Activated CD4-positive, alpha-beta T cell treated with anti-CD3 and anti-CD28 coated beads, Interleukin-2, amount 50 U/mL, for 24 hours (primary cell): ENCODE measurements at places on chromosomes 5 and 9.
A peak's percentile ranks its signal among the peaks of the same experiment; 100 is the strongest.

DNA sequence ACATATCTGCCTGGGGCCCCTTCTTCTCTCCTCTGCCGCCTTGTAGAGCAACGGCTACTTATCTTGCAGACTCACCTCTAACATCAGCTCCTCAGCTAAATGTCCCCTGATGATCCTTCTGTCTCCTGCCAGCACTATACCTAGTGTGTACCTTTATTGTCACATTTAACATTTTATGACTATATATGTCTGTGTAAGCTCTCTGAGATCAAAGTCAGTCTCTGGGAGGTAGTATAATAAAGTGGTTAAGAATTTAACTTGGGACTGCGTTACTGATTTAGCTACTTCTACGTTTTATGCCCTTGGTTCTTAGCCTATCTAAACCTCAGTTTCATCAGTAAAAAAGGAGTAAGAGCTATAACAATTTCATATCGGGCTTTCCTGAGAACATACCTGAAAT, 2.2 kb downstream of the TMED7 start:
- DNase-seq: no peak

- no peak for DNase-seq
Observed at GRCh38 chr5:150270541-150271295, 18.9 kb downstream of the CAMK2A start.

DNA sequence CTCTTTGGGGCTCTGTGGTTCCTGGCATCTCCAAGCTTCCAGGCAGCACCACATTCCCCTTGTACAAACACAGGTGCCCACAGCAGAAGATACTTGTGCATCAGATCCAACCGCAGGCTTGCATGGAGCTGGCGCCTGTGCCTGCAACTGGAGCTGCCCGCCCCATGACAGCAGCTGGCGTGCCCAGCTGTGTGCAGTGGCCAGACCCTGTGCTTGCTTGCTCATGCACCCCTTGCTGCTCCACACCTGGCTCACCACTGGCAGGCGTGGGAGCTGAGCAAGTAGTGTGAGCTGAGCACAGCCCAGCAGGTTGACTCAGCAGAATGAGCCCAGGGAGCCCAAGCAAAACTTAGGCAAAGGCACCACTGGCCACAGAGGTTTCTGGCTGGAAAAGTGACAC, 84.4 kb upstream of the STARD4 start:
- DNase-seq: no peak

GRCh38 chr5:178671602-178672144, 44.8 kb upstream of the CLK4 start:
- no peak for DNase-seq

GRCh38 chr5:172630482-172630881, 10.6 kb upstream of the NEURL1B start:
- DNase-seq: no peak

GRCh38 chr5:81763294-81763928, 12.5 kb upstream of the SSBP2 start:
- no peak for DNase-seq

DNA sequence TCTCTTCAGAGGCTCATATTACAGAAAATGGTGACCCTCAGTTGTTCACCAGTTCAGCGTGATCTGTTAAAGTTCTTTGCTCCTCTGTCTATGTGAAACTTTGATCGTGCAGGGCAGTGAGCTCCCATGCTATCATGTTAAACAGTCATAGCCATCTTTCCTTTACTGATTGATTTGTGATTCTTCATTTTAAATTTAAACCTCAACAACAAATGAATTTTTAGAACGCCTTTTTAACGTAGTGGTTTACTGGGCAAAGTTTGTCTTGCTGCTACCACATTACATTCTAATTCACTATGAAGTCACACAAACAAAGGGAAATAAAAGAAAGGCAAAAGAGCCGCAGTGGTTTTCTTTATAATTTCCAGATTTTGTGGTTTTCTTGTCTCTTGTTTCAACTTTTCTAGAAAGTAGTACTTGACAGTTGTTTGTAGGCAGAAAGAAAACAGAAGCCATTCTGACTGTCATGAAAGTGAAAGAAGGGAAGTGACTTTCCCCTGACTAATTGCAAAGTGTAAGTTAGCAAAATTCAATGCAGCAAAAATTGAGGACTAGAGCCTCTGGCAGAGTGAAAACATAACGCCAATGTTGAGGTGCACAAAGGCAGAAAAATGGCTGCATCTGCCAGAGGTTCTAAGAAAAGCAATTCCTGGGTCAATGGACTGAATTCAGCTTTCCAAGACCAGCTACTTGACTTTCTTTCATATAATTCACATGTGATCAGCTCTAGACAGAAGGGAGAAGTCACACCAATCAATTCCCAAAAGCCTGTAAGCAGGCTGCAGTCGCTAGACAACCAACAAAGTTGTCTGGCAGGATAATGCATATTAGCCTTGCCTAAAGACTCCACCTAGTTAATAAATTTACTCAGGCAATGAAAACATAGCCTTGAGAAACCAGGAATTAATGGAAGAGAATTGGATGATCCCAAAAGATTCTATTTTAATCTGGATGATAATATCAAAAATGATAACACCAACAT, 7.1 kb upstream of the IFNA6 start:
- peak; percentile 21 for DNase-seq

GRCh38 chr9:107600060-107600573, 110.5 kb upstream of the KLF4 start:
- DNase-seq: no peak

- DNase-seq: no peak
Observed at GRCh38 chr5:149893403-149893931, 51.1 kb downstream of the PDE6A start.

DNA sequence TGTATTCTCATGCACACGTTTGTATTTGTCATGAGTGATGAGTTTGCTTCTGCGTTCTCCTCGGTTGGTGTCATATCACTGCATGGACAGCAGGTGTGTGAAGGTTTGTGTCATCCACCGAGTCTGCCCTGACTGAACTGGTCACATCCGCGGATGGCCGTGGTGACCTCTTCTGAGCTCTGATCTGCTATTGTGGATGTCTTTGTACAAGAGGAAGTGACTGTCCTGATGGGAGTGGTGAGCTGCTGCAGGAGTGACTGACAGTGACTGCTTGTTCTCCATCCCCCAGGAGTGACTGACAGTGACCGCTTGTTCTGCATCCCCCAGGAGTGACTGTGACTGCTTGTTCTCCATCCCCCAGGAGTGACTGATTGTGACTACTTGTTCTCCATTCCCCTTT, 69.9 kb downstream of the EHMT1 start:
- no peak for DNase-seq

DNA sequence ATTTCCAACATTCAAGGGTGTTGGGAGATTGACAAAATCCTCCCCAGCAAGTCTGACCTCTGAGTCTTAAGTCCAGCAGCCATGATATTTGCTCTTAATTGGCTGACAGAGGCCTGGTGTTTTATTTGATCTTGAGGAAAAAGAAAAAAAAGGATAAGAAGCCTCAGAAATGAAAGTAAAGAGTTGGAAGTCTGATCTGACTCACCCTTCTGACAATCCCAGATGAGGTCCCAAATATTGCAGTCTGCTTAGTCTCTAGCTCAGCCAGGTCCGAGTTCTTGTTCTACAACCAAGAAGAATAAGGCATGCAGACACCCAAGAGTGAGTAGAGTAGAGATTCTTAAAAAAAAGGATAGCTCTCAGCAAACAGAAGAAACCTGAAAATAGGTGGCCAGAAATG, 632.5 kb upstream of the ST8SIA4 start:
- no peak for DNase-seq

DNA sequence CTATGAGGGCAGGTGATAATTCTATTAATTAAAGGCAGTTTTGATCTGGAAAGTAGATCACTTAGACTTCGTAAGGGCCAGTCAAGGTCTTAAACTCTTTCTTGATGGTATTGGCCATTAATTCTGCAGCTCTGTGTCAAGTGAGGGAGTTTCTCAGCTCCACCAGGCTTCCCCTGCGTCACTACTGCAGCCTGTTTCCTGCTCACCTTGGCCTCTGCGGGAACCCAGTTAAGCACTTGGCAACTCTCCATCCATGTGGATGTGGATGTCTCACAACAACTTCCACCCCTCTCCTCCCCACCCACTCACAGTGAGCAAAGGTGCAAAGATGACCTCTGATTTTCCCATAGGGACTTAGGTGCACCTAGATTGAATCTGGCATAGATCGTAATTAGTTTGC, 191.6 kb downstream of the PLK2 start:
- no peak for DNase-seq

- DNase-seq: no peak
Observed at GRCh38 chr5:132473019-132473531, 17.5 kb downstream of the IRF1 start.

DNA sequence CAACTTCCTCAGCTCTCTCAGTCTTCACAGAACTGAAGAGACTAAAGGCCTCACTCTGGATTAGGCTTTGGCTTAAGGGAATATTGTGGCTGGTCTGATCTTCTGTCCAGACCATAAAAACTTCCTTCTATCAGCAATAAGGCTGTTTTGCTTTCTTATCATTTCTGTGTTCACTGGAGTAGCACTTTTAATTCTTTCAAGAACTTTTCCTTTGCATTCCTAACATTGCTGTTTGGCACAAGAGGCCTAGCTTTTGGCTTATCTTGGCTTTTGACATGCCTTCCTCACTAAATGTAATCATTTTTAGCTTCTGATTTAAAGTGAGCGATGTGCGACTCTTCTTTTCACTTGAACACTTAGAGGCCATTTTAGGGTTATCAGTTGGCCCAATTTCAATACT, 88.7 kb upstream of the ACOT12 start:
- DNase-seq: no peak

GRCh38 chr5:177392765-177393164, 7.7 kb downstream of the PFN3 start:
- DNase-seq: no peak

DNA sequence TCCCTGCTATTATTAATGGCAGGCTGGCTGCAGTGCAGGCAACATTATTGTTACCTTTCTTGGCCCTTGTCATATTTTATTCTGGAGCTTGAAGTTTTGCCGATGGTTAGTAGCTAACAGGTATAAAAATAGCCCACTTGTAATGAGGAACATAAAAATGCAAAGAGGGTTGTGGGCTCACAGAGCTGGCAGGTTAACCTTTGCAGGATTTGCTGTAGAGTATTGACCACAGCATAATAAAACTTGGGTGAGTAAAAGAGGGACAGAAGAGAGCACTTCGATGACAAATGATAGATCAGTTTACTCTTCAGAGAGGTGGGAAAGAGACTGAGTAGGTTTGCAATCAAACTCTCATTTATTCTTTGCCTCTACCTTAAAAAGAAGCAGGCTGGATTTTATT, 49.7 kb upstream of the SGCD start:
- DNase-seq: no peak
